ENCODE measurements at places on chromosomes 4 and X.

GRCh38 chrX:152177497-152178269, 39.3 kb upstream of the MAGEA10 start:
- DNase-seq = no peak

DNA sequence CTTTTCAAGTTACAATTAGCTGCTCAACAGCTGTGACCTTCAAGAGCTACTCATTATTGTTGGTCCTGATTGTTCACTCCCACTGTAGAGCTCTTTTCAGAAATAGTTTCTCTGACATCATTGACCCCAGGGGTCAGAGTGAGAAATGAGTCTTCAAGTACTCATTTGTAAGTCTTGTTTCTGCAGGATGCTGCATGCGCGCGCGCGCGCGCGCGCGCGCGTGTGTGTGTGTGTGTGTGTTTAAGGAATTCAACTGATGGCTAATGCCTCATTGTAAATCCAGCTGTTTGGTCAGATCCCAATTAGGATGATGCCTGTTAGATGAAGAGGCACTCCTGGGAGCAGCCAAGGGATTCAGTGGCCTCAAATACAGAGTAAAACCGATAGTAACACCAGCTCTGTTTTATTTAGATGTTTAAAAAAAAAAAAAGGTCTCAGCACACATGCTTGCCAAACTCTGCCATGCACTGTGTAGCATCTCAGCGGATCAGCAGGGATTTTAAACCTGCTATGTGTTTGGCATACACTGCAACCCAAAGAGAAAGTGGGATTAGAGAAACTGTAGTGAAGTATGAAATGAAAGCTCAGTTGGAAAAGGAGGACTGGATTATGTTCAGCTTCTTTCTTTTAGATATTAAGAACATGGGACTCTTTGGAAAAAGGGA, 332.3 kb downstream of the ADGRL3 start:
- no peak for DNase-seq

- DNase-seq = no peak
Observed at GRCh38 chr4:80058740-80059139, 14.3 kb downstream of the ANTXR2 start.

GRCh38 chr4:8370106-8370787, 70.3 kb downstream of the ACOX3 start:
- no peak for DNase-seq

GRCh38 chrX:33132569-33132968, 78.8 kb downstream of the DMD start:
- DNase-seq = no peak

Measured in stimulated activated CD4-positive, alpha-beta T cell treated with anti-CD3 and anti-CD28 coated beads, Interleukin-1b, Interleukin-23, amount 100 ng/mL, for 4 hours (primary cell).